ENCODE measurements at places on chromosomes 12 and 14.

GRCh38 chr12:34210689-34211530, 188.6 kb downstream of the ALG10 start:
- DNase-seq = no peak

DNA sequence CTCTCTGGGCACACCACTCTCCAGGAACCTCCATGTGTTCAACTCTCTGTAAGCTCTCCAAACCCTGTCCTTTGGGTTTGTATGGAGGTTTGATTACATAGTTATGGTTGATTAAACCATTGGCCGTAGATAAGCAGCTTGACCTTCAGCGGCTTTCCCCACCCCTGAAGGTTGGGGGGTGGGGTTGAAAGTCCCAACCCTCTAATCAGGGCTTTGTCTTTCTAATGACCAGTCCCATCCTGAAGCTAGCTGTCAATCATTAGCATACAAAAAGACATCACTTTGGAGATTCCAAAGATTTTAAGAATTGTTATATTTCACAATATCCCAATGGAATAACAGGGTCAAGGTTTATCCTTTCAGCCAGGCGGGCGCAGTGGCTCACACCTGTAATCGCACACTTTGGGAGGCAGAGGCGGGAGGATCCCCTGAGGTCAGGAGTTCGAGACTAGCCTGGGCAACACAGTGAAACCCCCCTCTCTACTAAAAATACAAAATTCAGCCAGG, 8.4 kb downstream of the FAM186A start:
- no peak for DNase-seq

DNA sequence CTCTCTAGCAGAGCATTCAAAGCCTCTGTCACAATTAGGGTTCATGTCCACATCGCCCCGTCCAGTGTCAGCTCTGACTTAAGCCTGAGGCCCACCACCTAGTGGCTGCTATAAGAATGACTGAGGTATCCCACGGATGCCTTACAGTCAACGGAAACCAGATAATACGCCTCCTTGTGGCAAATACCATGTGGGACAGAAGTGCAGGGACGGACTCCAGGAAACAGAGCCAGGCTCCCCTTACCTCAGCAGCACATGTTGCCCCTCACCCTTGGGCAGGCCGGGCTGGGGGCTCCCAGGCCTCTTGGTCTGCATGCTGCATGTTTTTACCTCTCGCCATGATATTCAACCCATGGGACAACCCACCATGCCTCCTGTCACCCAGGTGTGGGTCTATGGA, 86.3 kb downstream of the VWF start:
- peak; percentile 66 for DNase-seq

- no peak for DNase-seq
Observed at GRCh38 chr12:132429946-132430643, 59.9 kb upstream of the FBRSL1 start.

- DNase-seq = no peak
Observed at GRCh38 chr12:100904270-100904669, 109.7 kb downstream of the ANO4 start.

DNA sequence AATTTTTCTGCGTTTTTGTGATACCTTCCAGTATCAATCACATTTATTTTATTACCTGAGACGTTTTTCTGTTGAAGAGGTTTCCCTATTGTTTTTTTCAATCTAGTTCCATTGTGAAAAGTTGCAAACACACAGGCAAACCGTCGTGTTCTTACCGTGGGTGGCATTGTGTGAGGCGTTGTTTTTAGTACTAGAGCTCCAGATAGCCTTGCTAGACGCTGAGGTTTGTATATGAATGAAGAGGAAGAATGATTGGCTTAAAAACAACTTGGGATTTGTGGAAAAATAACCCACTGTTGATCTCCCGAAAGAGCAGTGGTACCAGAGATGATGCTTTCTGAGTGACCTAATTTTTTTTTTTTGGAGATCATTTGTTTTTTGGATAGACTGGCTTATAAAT, 1.0 kb downstream of the SOCS4 start:
- DNase-seq = no peak

All from activated CD4-positive, alpha-beta T cell treated with anti-CD3 and anti-CD28 coated beads, Interleukin-2, Interleukin-4, amounts not matched to agents 100 ng/mL and 50 ng/mL, durations not matched to agents 16 hours and 8 hours (primary cell).